ENCODE measurements at places on chromosomes 7 and 10.

DNA sequence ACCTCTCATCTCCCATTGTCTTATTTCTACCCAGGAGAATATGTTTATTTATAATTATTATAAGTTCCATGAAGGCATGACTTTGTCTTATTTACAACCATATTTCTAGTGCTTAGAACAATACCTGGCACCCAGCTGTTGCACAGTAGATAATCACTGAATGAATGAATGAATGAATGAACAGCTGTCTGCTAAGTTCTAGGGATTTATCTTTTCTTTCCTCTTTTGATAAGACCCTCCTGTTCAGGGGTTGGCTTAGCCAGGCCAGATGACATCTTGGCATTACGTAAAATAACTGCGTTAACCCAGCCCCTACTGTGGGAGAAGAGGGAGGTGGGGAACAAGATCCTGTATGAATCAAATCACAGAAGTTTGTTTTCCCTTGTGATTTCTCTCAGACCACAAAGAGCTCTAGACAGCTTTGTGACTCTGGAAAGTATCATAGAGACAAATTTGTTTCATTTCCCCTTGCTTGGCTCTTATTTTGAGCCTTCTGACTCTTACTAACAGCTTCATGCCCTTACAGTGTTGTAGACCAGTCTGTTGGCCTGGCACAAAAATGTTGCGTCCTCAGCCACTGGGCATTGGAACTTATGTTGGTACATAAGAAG lies 8.4 kb downstream of the ZNF862 start:
- DNase-seq = no peak

DNA sequence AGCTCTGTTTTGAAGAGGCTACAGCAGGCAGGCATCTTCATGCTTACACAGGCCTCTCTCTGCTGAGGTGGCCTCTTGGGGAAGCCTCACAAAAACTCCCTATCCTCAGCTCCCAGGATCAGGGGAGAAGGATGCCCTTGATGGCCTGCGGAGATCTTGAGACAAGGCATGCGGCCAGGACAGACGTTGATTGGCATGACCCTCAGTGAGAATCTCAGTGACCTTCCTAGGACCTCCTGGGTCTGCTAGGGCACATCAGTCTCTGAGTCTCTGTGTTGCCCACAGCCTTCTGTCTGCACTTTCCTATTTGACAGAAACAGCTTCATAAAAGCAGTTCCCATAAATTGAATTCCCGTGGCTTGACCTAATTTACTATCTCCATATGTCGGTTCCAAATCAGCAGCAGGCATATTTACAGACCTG lies 1005.8 kb upstream of the C7orf33 start:
- DNase-seq = no peak

GRCh38 chr10:25174461-25175230 lies at the start of gene GPR158:
GPR158 (plus strand) TSS chr10:25175001; CDS start chr10:25175421, 420 bp downstream.
- DNase-seq = no peak

GRCh38 chr10:62561151-62561550 lies 187.0 kb downstream of the ZNF365 start:
- no peak for DNase-seq

DNA sequence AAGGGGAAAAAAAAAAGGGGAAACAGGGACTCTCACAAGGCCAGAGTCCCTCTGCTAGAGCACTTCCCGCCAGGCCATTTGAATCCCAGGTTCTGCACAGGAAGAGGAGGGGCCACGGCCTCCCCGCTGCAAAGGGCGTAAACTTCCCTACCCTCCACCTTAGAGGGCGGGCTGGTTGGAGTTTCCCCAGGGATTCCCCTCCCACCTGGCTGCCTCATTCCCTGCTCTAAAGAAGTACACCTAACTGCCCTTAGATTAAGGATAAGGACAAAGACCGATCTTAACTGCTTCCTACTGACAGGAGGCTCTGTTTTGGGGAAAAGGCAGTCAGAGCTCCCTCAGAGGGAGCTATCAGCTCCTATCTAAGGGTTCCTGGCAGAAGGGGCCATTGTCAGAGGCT lies 102.0 kb upstream of the ARMC3 start:
- no peak for DNase-seq

DNA sequence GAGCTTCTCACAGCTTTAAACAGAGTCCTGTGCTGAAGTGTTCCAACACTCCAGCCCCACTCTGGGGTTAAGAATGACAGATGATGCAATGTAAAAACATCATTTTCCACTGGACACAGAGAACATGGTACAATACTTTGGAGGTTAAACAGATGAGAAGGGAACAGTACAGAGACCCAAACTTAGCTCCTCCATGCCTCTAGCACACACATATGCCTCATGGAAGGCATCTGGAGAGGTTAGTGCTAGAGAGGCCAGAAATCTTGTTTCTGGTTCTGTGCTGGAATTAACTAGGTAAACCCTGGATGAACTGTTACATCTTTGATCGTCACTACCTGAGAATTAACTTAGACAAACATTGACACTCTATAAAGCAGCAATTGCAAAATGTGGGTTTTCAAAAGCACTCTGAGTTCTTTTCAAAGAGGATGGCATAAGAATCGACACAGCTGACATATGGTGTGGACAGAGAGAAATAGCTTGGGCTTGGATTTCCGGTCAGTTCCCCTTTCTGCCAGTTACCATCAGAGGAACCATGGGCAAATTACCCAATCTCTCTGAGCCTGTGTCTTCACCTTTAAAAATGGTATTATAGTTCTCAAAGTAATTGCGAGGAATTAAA lies 81.9 kb downstream of the KCNMA1 start:
- DNase-seq = no peak

GRCh38 chr7:47361746-47362215 lies 220.1 kb downstream of the TNS3 start:
- DNase-seq = no peak

DNA sequence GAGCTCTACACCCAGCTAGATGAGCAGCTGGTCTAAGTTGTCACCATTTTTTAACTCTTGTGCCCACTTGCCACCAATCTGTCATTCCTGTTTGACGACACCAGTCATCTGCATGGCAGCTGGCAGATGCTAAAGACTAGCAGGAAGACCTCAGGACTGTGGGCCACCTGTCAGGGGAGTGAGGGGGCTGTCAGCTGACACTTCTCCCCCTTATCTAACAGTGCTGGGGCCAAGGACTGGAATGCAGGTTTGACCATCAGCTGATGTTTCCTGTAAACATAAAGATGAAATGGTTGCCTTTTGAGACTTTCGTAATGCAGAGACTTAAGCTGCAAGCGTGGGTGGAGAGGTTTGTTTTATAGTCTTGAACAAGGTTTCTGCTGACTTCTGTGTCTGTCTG lies 93.5 kb downstream of the WNT2 start:
- DNase-seq = no peak

DNA sequence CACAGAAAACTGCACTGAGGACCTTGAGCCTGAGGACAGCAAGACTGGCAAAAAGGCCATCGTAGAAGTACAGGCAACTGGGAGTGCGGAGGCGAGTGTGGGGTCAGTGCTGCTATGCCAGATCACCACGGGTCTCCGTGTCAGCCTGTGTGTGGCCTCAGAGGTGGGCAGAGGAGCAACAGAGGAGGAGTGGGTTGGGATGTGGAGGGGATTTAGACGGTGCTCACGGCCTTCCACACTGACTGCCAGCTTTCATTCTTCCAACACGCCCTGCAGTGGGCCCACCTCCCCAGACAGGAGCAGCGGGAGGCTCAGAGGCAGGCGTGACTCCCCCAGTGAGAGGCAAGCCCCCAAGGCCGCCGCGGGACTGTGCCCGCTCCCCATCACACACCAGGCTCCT lies 17.0 kb upstream of the ZMIZ1 start:
- DNase-seq = no peak

DNA sequence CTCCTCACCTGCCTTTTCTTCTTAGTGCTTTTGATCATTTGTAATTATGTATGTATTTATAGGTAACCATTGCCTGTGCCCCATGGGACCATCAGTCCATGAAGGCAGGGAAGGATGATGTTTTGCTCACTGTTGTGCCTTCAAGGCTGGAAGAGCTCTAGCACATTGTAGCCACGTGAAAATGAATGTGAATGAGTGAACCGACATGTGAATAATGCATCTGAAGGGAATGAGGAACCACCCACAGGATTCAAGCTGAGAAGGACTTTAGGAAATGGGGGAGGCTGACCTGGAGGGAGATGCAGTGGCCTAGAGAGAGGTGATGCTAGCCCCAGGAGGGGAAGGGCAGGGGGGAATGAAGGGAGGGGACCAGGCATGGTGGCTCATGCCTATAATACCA lies 6.0 kb upstream of the PNLIPRP2 start:
- DNase-seq = no peak

DNA sequence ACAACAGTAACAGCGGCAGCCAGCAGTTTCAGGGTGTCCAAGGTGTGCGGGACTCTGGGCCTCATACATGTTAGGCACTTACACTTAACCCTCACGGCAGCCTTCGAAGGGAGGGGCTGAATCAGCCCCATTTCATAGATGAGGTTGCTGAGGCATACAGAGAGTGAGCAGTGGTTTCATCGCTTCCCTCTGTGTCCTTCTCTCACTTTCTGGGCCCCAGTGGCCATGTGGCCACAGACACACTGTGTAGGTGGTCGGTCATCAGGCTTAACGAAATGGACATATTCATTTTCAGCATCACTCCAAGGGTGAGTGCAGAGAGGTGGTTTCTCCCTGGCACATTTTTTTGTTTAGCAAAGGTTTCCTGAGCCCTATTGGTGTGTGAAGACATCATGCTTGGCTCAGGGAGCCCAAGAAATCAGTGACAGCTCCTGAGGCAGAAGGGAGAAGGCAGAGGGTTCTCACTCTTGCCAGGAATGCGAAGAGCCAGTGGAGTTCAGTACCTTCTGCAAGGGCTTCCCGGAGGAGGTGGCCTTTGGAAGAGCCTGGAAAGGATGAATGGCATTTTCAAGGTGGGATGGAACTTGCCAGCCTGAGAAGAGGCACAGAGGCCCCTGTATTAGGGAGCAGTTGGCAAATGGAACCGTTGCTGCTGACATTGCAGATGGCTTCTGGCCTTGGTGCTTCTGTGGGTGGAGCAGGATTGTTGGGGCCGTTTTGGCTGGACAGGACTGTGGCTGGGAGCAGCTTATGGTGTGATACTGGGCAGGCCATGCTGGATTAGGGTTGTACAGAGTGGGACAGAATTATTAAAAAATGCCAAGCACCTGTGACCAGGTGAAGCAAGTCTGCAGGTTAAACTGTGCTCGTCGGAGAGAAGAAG lies 61.7 kb upstream of the PPIF start:
- DNase-seq = peak; percentile 30
